Suprapubic skin (tissue), 4 donors: ENCODE measurements at places on chromosomes 7 and 10. TPM values are rescaled to one million over a fixed set of nuclear protein-coding genes. Genes with fewer than 3 reads are reported as not detected.

DNA sequence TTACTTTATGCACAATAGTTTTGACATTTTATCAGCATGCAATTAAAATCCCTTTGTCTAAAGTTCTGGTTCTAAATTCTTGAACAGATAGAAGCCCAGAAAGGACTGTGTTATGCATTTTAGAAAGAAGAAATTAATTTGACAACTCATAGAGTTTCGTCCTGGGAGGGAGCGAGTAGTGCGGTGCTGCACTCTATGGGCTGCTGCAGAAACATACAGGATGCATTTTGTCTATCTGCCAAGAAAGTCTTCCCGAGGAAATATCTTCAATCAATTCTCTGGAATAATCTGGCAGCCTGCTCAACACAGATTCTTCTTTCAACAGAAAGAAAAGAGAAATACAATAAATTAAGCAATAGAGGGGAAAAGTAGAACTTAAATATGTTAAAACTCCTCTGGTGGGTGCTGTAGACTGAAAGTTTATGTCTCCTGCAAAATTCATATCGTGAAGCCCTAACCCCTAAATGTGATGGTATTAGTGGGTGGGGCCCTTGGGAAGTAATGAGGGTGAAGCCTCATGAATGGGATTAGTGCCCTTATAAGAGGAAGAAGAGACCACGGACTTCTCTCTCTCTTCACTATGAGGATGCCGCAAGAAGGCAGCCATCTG lies 39.0 kb upstream of the IFRD1 start:
- DNase-seq = no peak

GRCh38 chr10:7585228-7585627 lies 81.5 kb downstream of the ITIH5 start:
- DNase-seq = no peak

- DNase-seq = no peak
Observed at GRCh38 chr10:77630507-77630848, 7.1 kb downstream of the KCNMA1 start.

The TDRD1 gene
- total RNA-seq = 0.40 TPM

GRCh38 chr10:47376522-47377220 lies 7.4 kb downstream of the ZNF488 start:
- peak; percentile 53 for DNase-seq

DNA sequence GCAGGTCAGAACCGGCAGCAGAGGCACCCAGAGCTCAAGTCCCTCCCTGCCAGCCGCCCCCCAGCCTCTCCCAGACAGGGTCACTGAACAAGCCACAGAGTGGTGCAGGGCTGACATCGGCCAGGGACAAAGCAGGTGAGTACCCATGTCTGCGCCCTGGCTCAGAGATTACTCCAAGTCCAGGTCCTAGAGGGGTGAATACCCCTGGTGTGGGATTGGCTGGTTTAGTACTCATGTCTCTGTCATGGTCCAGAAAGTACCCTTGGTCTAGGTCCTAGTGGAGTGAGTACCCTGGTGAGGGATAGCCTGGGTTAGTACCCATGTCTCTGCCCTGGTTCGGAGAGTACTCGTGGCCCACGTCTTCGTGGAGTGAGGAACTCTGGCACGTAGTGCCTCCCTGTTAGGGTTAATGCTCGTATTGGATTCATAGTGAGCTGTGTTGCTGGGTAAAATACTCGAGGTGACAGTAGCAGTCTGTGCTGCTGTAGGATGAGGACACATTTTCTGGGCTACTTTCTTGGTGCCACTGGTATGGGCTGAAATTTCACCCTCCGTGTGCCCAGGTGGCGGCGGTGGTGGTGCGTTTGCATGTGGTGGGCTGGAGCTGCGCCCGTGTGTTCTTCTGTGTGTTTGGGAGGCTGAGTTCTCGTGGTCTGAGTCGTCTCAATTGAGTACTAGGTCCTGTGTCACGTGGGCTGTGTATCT lies 25.5 kb upstream of the KNDC1 start:
- DNase-seq = peak; percentile 47

GRCh38 chr7:52749880-52750279 lies 285.6 kb upstream of the POM121L12 start:
- DNase-seq = no peak

DNA sequence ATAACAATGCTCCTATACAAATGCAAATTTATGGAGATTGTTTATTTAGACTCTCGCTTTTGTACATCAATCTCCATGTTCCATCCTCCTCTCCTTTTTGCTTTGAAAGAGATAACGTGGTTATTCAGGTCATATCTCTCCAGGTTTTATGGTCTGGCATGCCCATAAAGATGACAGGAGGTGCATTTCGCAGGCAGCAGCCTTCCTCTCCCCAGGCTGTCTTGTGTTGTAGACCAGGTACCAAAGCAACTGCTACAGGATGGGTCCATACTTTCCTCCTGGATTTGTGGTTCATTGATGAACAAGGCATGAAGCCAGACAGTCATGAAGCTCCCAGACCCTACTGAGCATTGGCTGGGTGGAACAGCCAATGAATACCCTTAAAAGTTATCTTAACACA lies 400.2 kb upstream of the NPVF start:
- DNase-seq = no peak

- DNase-seq = no peak
Observed at GRCh38 chr7:79199961-79200360, 253.5 kb downstream of the MAGI2 start.

DNA sequence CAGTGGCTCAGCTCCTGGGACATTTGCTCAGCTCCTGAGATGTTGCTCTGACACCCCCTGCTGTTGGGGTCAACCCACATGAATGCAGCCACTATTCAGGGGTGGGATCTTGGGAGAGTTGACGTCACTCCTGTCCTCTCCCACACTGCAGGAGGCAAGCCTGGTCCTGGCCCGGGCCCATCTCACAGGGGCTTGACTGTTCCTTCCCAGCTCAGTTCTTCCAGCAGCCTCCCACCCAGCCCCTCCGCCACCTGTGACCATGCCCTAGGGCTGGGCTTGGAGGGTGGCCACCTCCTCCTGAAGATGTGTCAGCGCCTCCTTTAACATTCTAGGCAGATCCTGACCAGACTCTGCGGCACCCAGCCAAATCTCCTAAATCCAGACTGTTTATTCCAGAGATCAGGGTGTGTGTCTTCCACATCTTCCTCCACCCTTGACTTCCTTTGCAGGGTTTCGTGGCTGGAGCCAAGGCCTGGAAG lies 19.1 kb upstream of the OPALIN start:
- no peak for DNase-seq

The ARHGEF35 gene
- 15.5 TPM for total RNA-seq

DNA sequence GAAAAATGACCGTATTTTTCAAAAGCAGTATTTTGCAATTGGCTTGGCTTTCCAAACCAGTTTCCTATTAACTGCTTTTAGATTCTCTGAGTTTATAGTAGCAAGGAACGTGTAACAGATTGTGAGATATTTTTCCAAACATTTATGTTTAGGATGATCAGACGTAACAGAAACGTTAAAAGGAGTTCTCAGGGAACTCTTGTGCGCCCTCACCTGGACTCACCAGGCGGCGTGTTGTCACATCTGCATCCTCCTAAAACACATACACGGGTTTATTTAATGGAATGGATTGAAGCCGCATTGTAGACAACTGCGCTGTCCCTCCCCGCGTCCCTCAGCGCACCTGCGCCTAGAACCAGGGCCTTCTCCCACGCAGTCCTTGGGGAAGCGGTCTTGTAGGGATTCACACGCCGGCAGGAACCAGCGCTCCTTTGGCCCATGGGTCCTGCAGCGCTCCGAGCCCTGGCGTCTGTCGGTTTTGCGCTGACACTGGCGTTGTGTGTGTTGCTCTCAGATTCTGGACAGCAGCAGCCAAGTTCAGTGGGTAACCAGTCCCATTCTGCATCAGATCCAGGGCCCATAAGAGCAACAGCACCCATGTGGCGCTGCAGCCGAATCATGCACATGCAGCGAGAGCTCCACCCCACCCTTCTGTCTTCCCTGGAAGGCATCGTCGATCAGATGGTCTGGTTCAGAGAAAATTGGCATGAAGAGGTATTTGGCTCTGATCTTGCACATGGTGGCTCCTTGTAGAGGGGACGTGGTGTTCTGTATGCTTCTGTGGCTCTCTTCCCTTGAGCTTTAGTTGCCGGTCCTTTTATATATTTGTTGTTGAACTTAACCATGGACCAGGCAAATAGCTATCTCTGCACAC lies 114.9 kb downstream of the TRRAP start:
- peak; percentile 48 for DNase-seq

The C10orf67 gene
- total RNA-seq = 1.5 TPM

The HOXA13 gene
- not detected for total RNA-seq

The GPR85 gene
- total RNA-seq = 0.17 TPM

GRCh38 chr7:11436773-11437524 lies 395.0 kb downstream of the THSD7A start:
- DNase-seq = no peak
